ENCODE measurements at places on chromosomes 11 and 22.

DNA sequence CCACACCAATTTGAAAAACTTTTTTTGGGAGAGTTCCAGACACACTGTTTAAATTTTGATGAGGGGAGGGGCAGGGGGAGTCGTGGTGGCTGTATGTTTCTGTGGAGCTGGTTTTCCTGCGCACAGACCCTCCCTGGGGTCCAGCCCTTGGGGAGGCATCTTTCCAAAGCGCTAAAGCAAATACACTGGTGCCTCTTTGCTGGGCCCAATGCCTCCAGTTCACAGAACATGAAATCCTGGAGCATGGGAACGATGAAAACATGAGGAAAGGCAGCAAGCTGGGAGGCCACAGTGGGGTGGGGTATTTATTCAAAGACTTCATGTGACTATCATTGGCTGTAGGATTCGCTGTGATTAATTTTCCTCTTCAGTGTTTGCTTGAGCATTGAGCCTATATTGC, 135.3 kb downstream of the CCDC34 start:
- DNase-seq = peak; percentile 50

- no peak for DNase-seq
Observed at GRCh38 chr11:25970726-25971508, 361.0 kb upstream of the ANO3 start.

DNA sequence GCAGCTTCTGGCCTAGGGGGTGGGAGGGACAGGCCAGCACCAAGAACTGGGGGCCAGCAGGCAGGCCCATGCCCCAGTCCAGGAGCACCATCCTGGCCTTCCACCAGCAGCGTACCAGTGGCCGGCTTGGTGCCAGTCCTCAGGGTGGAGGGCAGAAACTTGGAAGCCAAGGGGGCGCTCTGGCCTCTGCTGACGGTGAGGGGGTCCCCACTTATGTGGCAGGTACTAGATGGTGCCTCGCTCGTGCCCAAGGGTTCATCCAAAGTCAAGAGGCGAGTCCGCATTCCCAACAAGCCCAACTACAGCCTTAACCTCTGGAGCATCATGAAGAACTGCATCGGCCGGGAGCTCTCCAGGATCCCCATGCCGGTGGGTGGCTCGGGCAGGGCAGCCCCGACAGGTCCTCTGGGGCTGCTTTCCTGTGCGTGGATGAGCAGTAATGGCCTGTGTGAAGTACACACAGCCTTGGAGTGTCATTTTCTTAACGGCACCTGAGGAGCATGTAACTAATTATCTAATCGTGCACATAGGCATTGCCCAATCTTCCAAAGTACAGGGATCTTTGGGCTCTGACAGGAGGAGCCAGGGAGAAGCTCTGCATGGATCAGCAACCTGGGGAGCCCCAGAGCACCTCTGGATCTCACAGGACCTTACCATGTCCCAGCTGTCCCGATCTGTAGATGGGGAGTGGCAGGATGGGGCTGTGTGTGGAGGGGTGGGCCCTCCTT, 79.1 kb downstream of the MORC2 start:
- DNase-seq = no peak

GRCh38 chr22:35761037-35761436, 43.4 kb downstream of the APOL5 start:
- no peak for DNase-seq

DNA sequence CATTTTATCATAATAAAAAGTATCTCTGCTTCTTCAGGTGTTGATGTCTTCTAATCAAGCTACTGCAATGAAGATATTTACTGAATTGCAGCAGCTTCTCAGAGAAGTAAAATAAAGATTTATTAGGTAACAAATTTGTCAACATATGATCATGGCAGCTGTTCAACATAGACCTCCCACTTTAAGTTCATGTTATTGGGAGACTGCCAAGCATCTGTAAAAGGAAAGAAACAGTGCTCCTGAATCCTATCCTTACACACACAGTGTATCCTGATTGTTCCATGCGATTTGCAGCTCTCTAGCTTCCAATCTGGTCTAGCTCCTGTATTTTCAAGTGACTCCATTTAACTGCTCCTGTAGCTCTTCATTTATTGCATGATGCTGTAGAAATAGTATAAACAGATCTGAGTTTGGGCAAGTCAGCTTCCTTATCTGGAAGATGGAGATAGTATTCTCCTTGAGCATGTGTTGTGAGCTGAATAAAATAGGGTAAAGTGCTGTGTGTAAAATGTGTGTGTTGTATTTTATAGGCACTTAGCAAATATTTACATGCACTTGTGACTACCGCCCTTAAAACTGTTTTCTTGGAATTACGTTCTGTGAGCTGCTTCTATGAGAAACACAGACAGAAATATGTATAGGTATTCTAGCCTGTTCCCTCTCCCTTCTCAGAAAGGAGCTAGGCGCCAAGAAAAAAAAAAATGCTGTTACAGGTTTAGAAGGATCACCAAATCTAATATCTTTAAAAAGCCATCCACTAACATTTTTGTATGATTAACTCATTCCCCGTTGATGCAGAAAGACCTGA, 290.6 kb downstream of the JRKL start:
- DNase-seq = no peak

- DNase-seq = no peak
Observed at GRCh38 chr11:34353881-34354280, 3.9 kb downstream of the ABTB2 start.
